ENCODE measurements at places on chromosomes 4 and X. TPM values are rescaled to one million over a fixed set of nuclear protein-coding genes. Genes with fewer than 3 reads are reported as not detected.

PRKG2 gene
- total RNA-seq, result 1.9 TPM

SHOX gene
- total RNA-seq, result not detected

- peaks cover 5% of the 10 kb centered on the region for H3K27me3 ChIP-seq
- peak; percentile 61 for DNase-seq
- peaks cover 25% of the 10 kb centered on the region for H3K4me1 ChIP-seq
- H3K4me3 ChIP-seq, result peak overlapping the region; percentile 61
- no peak overlapping the region for H3K27ac ChIP-seq
Measured at GRCh38 chr4:145936142-145936996, 2.3 kb downstream of the ZNF827 start.

GRCh38 chrX:129678614-129679195, 23.9 kb upstream of the APLN start:
- peak overlapping the region; percentile 53 for H3K4me3 ChIP-seq
- H3K36me3 ChIP-seq, result no peaks in the 10 kb centered on the region
- no peaks in the 10 kb centered on the region for H3K27me3 ChIP-seq
- DNase-seq, result no peak
- H3K27ac ChIP-seq, result no peak overlapping the region
- H3K4me1 ChIP-seq, result peaks cover 9% of the 10 kb centered on the region

GRCh38 chr4:2273657-2274319, 11.9 kb upstream of the MXD4 start:
- H3K27ac ChIP-seq, result no peak overlapping the region
- peaks cover 2% of the 10 kb centered on the region for H3K36me3 ChIP-seq
- DNase-seq, result no peak
- no peaks in the 10 kb centered on the region for H3K4me1 ChIP-seq

- H3K4me3 ChIP-seq, result no peak overlapping the region
- H3K27ac ChIP-seq, result no peak overlapping the region
- H3K4me1 ChIP-seq, result no peaks in the 10 kb centered on the region
- no peaks in the 10 kb centered on the region for H3K36me3 ChIP-seq
- no peak for DNase-seq
Measured at GRCh38 chrX:14941301-14941700, 68.1 kb downstream of the MOSPD2 start.

GRCh38 chr4:187181054-187181453, 457.4 kb upstream of the FAT1 start:
- H3K36me3 ChIP-seq, result no peaks in the 10 kb centered on the region
- no peak overlapping the region for H3K4me3 ChIP-seq
- no peak overlapping the region for H3K27ac ChIP-seq
- no peaks in the 10 kb centered on the region for H3K27me3 ChIP-seq
- no peaks in the 10 kb centered on the region for H3K4me1 ChIP-seq

DOCK11 gene
- 126 TPM for total RNA-seq

EXOC1L gene
- not detected for total RNA-seq

DNA sequence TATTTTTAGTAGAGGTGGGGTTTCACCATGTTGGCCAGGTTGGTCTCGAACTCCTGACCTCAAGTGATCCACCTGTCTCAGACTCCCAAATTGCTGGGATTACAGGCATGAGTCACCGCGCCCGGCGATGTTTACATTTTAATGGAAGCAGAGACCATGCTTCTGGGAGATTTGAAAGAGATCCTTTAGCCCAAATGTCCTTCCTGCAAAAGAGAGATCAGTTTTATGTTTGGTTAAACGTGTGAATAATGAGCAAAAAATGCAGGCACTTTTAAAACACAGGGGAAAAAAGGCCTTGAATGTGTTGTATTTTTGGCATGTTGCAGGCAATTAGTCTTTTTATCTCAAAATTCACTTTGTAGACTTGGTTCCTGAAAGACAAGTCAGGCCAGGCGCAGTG, 95.8 kb upstream of the ELOVL6 start:
- no peaks in the 10 kb centered on the region for H3K4me1 ChIP-seq
- DNase-seq, result no peak

DNA sequence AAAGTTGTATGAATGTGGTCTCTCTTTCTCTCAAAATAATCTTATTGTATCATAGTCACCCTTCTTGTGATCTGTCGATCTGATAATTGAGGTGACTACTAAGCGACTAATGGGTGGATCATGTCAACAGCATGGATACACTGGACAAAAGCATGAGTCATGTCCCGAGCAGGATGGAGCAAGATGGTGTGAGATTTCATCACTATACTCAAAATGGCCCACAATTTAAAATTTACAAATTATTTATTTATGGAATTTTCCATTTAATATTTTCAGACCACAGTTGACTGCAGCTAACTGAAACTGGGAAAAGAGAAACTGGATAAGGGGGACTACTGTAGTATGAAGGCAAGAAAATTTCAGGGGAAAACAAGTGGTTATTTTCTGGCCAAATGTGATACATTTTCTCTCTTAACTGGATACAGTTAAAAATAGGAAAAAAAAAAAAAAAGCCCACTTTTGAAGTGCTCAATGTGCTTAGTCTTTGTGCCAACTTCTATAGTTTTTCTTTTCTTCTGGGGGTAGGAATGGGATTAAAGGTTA, 25.3 kb downstream of the FAM241A start:
- H3K27me3 ChIP-seq, result no peaks in the 10 kb centered on the region
- peak overlapping the region; percentile 29 for H3K27ac ChIP-seq
- H3K4me3 ChIP-seq, result peak overlapping the region; percentile 65
- no peak for DNase-seq
- H3K4me1 ChIP-seq, result peaks cover 39% of the 10 kb centered on the region
- no peaks in the 10 kb centered on the region for H3K36me3 ChIP-seq

DNA sequence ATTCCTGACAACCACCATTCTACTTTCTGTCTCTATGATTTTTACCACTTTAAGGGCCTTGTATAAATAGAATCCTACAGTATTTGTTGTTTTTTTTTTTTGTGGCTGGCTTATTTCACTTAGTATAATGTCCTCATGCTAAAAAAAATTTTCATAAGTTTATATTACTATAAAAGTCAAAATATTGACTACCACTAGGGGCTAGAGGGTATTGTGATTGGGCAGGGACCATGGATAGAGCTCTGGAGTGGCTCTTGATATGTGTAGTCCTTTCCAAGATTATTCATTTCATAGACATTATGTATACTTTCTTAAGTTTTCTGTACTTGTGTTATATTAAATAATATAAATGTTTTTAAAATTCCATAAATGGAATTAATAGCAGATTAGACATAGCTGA, 34.6 kb downstream of the MYOZ2 start:
- no peaks in the 10 kb centered on the region for H3K27me3 ChIP-seq
- no peaks in the 10 kb centered on the region for H3K4me1 ChIP-seq
- DNase-seq, result no peak
- no peak overlapping the region for H3K27ac ChIP-seq
- H3K36me3 ChIP-seq, result no peaks in the 10 kb centered on the region
- H3K4me3 ChIP-seq, result no peak overlapping the region

- H3K27ac ChIP-seq, result no peak overlapping the region
- no peak for DNase-seq
- H3K4me1 ChIP-seq, result peaks cover 3% of the 10 kb centered on the region
- H3K36me3 ChIP-seq, result no peaks in the 10 kb centered on the region
- H3K4me3 ChIP-seq, result no peak overlapping the region
- no peaks in the 10 kb centered on the region for H3K27me3 ChIP-seq
Measured at GRCh38 chr4:1050486-1051213, 39.2 kb downstream of the FGFRL1 start.

DNA sequence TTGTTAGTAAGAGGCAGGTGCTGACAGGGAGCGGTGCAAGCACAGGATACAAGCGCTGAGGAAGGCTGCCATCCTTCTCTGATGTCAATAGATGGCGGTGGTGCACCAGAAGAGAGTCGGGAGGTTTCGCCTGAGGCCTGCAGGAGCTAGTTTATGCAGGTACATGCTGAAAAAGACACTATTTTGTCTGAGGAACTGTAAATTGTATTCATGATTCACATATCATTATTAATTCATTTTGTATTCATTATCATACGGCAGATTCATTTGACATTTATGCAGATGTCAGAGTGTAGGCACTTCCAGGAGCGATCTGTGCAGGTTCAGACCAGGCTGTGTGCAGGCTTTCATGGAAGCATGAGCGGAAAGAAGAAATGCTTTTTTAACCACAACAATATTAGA, 824.0 kb downstream of the STIM2 start:
- DNase-seq, result no peak
- no peaks in the 10 kb centered on the region for H3K4me1 ChIP-seq
- no peaks in the 10 kb centered on the region for H3K27me3 ChIP-seq
- H3K27ac ChIP-seq, result no peak overlapping the region
- H3K36me3 ChIP-seq, result no peaks in the 10 kb centered on the region

- H3K4me3 ChIP-seq, result peak overlapping the region; percentile 87
- DNase-seq, result no peak
- H3K27ac ChIP-seq, result peak overlapping the region; percentile 82
- no peaks in the 10 kb centered on the region for H3K36me3 ChIP-seq
- H3K4me1 ChIP-seq, result peaks cover 27% of the 10 kb centered on the region
Measured at GRCh38 chr4:103075435-103075893, 1.1 kb downstream of the SLC9B2 start.

DNA sequence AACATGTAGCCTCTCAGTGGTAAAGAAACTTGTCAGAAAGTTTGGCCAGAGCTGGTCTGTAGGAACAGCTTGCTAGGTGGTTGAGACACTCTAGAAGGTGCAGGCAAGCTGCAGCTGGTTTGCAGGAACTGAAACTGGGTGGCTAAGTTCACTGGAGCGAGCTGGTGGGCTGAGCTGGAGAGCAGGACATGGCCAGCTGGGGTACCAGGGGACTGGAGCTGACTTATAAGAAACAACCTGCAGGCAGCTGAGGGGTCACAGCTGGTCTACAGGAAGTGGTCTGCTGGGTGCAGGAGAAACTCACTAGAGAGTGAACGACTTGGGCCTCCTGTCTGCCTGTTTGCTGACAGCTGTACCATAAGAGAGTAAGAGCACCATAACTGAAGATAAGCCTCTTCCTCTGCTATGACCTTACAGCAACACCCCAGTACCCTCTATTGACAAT, 157.1 kb upstream of the LNX1 start:
- H3K4me1 ChIP-seq, result no peaks in the 10 kb centered on the region
- H3K27me3 ChIP-seq, result no peaks in the 10 kb centered on the region
- H3K36me3 ChIP-seq, result no peaks in the 10 kb centered on the region
- H3K4me3 ChIP-seq, result no peak overlapping the region

GPR50 gene
- total RNA-seq, result not detected

GRCh38 chr4:90946945-90947344, 819.8 kb downstream of the CCSER1 start:
- no peak for DNase-seq
- no peak overlapping the region for H3K27ac ChIP-seq
- no peaks in the 10 kb centered on the region for H3K4me1 ChIP-seq
- no peaks in the 10 kb centered on the region for H3K27me3 ChIP-seq

DNA sequence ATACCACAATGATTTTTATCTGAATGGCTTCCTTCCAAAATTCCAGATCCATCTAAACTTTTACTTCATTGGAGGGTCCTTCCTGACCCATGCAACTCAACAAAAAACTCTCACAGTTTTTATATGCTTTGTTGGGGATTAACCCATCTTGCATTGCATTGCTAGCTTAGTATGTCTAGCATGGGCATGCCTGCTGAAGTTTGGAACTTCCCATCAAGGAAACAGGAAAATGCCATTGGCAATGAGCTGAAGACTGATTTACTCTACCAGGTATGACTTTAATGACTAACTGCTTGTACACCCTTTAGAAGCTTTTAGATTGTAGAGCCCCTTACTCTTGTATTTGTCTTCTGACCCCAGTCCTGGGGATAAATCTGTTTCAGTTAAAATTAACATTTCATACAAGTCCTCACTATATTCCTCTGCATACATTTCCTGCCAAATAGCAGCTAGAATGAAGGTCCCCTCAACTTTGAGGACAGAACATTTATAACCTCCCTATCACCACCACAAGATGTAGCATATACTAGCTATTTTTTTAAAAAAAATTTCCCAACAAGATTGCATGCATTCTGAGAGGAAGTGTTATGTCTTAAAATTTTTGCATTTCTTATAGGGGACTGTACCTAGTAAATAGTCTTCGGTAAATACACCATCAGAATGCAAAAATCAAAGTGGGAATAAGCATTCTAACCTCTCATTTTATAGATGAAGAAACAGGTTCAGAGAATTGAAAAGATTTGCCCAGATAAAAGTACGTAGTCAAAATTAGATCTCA, 52.5 kb upstream of the ATXN3L start:
- H3K27ac ChIP-seq, result no peak overlapping the region
- no peaks in the 10 kb centered on the region for H3K36me3 ChIP-seq
- no peak overlapping the region for H3K4me3 ChIP-seq
- no peaks in the 10 kb centered on the region for H3K27me3 ChIP-seq
- no peak for DNase-seq

- H3K4me1 ChIP-seq, result no peaks in the 10 kb centered on the region
- no peaks in the 10 kb centered on the region for H3K27me3 ChIP-seq
- H3K4me3 ChIP-seq, result no peak overlapping the region
- no peak overlapping the region for H3K27ac ChIP-seq
- no peaks in the 10 kb centered on the region for H3K36me3 ChIP-seq
Measured at GRCh38 chr4:133483600-133484246, 334.6 kb downstream of the PCDH10 start.

FAM156B gene
- total RNA-seq, result 10.0 TPM

DNA sequence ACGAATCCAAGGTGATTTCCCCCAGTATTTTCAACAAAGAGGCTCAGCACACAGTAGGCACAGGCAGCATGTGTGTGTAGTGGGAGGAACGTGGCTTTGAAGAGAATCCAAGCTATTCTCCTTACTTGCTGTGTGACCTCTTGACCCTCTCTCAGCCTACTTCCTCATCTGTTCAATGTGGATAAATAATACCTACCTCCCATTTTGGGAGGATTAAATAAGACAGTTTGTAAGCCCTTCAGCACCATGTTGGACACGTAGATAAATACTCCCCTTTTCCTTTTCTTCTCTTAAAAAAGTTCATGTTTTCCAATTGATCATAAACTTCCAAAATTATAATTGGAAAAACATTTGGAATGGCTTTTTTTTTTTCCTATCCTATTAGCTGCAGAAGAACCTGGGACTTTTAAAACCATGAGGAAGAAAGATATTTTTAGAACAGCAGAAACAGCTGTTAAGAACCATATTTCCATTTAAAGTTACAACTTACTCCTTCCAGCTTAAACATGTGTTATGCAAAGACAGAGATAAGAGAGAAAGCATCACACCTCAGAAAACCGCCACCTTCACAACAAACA, 56.1 kb upstream of the TMEM131L start:
- H3K27me3 ChIP-seq, result no peaks in the 10 kb centered on the region
- no peak for DNase-seq
- H3K36me3 ChIP-seq, result no peaks in the 10 kb centered on the region
- no peak overlapping the region for H3K4me3 ChIP-seq
- no peak overlapping the region for H3K27ac ChIP-seq

DNA sequence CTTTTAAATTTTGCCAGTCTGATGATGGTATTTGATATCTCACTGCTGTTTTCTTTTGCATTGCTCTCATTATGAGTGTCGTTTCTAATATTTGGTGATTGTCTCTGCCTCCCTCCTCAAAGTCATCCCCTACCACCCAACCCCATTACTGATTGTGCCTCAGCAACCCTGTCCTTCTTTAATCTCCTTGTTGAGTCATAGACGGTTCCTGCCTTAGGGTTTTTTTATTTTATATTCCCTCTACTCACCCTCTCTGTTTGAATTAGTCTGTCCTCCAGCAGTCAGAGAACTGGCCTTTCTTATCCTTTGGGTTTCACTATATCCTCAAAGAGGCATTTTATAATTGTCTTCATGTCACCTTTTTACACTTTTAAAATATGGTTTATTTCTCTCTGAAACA, 409.3 kb upstream of the CPEB2 start:
- no peaks in the 10 kb centered on the region for H3K27me3 ChIP-seq
- H3K36me3 ChIP-seq, result no peaks in the 10 kb centered on the region
- no peak overlapping the region for H3K27ac ChIP-seq
- H3K4me1 ChIP-seq, result no peaks in the 10 kb centered on the region
- DNase-seq, result no peak

MAP3K15 gene
- not detected for total RNA-seq

GRCh38 chr4:80196259-80196921, 913 bp upstream of the PRDM8 start:
- H3K4me1 ChIP-seq, result peaks cover 7% of the 10 kb centered on the region
- H3K4me3 ChIP-seq, result no peak overlapping the region
- DNase-seq, result no peak
- H3K36me3 ChIP-seq, result peaks cover 30% of the 10 kb centered on the region
- H3K27me3 ChIP-seq, result no peaks in the 10 kb centered on the region
